Activated CD4-positive, alpha-beta T cell treated with anti-CD3 and anti-CD28 coated beads for 24 hours (primary cell): ENCODE measurements at places on chromosomes 12 and 14.

DNA sequence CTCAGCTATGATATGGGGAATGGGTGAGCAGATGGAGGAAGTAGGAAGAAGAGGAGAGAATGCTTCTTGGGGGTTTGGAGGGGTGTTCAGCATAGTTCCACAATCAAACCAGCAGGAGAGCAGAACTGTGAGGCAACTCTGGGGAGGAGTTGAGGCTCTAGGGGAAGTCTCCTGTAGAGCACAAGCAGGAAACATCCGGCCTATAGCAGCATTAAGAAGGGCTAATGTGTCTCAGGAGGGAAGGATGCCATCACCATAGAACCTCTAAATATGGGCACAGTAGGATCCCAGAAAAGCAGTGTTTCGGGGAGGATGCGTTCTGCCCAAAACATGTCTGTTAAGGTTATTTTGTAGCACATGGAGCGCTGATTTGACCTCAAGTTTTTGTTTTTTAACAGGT, 8.4 kb upstream of the SALL2 start:
- no peak for DNase-seq

DNA sequence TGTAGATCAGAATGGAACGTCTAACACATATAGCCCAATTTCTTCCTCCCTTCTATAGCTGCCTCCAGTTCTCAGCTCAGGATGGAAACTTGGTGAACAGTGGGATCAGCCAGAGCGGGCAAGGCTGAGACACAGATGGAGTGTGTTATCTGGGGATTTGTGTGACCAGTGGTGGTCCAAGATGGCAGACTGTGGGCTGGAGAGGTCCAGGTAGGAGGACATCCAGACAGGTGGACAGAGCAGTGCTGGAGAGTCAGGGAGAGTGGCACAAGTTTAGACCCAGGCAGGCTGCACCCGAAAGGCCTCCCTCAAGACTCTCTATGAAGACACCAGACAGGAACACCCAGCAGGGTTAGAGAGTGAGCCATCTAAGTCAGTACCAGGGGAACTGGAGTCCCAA, 116.1 kb upstream of the CPSF6 start:
- no peak for DNase-seq

DNA sequence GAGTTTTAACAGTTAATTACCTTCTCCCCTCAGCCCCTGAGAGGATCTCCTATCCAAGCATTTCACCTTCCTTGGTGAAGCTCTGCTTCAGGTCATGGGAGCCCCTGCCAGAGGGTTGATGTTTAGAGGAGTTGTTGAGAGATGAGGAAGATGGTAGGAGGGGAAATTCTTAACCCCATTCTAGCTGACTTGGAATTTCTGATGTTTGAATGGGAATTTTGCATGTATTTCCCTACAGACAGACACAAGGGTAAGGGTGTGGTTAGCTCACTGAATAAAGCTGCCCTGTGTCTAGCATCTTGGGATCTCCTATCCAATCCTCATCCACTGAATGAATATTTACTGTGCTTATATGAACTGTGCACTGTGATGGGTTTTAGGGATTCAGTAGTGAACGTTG, 7.1 kb upstream of the BHLHE41 start:
- no peak for DNase-seq

DNA sequence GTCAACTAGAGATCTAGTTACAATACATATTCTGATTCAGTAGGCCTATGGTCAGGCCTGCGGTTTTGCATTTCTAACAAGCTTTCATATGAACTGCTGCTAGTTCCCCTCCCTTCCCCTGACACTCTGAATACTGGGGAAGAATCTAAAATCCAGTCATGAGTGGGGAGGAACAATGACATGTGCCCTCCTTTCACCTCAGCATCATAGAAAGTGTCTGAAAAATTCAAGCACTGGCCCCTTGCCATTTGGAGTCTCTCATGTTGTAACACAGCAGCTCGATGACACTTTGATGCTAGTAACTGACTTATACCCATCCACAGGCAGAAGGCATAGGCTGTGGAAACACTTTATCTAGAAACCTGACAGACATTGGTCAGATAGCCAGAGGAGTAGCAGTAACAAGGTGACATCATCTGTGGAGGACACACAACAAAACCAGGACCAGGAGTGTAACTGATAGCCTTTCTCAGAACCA, 161.9 kb upstream of the RASSF8 start:
- DNase-seq, result no peak

GRCh38 chr14:40058901-40059897, 627.0 kb upstream of the FBXO33 start:
- no peak for DNase-seq

GRCh38 chr14:90828642-90829487, 12.6 kb upstream of the TTC7B start:
- DNase-seq, result no peak

DNA sequence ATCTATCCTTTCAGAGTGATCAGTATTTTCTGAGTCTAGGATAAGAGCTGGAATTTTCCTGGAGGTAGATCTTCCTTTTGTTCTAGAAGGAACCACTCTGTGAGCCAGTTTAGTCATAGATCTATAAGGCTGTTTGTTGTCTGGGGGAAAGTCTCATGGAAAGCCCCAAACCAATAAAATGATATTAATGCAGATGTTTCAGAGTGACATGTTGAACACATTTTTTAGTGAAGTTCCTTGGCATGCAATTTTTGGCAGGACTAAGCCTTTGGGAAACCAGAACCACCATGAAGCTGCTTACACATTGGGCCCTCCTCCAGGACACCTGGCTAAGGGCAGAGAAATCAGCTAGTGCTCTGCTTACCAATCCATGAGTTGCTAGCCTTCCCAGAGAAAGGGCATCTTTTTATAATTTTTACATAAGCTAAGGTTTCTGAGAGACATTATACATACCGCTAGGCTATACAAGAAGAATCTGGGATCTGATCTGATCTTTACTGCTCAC, 101.5 kb upstream of the PCED1B start:
- no peak for DNase-seq

GRCh38 chr14:99122521-99123125, 149.4 kb downstream of the BCL11B start:
- no peak for DNase-seq

DNA sequence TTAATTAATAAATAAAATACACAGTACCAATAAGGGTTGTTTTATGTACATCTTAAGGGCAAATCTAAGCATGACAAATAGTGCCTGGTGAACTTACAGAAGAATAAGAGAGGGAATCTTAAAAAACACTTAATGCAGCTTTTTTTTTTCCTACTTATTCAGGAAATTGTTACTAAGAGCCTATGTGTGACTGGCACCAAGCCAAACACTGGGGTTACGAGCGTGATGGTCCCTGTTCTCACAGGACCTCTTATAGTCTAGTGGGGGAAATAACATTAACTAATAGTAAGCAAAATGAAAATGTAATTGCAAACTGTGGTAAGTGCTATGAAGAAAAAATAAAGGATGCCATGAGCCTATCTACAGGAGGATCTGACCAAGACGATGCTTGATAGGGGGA, 53.6 kb downstream of the RTN1 start:
- DNase-seq, result no peak

DNA sequence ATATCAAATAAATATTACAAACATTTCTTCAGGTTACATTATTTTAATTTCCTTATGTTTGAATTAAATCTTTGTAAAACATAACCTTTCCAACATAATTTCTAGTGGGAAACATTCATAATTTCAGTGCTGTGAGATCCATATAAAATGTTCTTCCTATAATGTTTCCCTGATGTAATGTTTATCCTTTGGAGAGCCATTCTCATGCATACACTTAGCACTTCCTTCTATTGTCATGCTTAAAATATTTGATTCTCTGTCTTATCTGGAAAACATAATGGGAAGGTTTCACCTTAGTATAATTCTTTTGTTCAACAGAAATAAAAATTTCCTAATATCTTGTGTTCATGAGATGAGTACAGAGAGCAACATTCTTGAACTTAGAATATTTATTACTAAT, 472.5 kb downstream of the ADAMTS20 start:
- no peak for DNase-seq

DNA sequence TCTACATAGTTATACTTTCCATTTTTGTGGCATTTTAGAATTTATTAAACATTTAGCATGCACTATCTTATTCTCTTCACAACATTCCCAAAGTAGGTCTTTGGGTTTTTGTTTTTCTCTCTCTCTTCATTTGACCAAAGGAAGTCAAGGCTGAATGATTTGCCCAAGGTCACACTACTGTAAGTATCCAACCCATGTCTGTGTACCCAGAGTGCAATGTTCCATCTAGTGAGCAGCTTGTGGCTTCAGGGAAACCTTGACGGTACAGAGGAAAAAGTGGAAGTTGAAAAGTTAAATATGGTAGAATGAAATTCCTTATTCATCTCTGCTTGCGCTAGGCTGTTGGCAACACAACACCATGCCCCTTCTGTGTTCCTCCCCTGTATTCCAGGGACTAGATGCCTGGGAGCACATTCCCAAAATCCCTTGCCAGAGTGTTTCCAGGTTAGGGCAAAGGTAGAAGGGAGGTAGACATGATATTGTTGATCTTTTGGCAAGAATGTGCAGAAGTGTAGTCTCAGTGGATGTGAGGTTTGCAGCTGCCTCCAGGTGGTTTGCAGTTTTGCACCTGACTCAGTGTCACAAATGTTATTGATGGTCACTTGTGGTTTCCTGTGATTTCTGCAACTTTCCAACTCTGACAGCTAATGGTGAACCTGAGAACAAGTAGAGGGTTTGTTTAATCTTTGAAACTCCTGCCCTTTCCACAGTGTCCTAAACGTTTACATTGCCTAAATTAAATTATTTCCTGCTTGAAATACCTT, 196.7 kb downstream of the RMST start:
- no peak for DNase-seq

- DNase-seq, result no peak
Observed at GRCh38 chr14:61563880-61564617, 131.3 kb upstream of the HIF1A start.

GRCh38 chr12:105980085-105980484, 158.7 kb downstream of the NUAK1 start:
- no peak for DNase-seq

GRCh38 chr14:94126419-94126677, 3.1 kb downstream of the IFI27L2 start:
- DNase-seq, result no peak

DNA sequence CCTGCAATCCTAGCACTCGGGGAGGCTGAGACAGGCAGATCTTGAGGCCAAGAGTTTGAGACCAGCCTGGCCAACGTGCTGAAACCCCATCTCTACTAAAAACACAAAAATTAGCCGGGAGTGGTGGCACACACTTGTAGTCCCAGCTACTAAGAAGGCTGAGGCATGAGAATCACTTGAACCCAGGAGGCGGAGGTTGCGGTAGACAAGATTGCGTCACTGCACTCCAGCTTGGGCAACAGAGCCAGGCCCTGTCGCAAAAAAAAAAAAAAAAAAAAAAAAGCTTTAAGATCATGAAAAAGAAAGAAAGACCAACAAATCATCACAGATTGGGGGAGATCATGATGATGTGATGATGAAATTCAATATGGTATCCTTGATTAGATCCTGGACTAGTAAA, 30.6 kb downstream of the WDR89 start:
- no peak for DNase-seq

GRCh38 chr14:65828396-65828795, 415.9 kb downstream of the FUT8 start:
- DNase-seq, result no peak

GRCh38 chr14:93959239-93960107, 16.9 kb downstream of the ASB2 start:
- peak; percentile 84 for DNase-seq

GRCh38 chr14:45587142-45587541, 334.1 kb upstream of the MIS18BP1 start:
- DNase-seq, result no peak

DNA sequence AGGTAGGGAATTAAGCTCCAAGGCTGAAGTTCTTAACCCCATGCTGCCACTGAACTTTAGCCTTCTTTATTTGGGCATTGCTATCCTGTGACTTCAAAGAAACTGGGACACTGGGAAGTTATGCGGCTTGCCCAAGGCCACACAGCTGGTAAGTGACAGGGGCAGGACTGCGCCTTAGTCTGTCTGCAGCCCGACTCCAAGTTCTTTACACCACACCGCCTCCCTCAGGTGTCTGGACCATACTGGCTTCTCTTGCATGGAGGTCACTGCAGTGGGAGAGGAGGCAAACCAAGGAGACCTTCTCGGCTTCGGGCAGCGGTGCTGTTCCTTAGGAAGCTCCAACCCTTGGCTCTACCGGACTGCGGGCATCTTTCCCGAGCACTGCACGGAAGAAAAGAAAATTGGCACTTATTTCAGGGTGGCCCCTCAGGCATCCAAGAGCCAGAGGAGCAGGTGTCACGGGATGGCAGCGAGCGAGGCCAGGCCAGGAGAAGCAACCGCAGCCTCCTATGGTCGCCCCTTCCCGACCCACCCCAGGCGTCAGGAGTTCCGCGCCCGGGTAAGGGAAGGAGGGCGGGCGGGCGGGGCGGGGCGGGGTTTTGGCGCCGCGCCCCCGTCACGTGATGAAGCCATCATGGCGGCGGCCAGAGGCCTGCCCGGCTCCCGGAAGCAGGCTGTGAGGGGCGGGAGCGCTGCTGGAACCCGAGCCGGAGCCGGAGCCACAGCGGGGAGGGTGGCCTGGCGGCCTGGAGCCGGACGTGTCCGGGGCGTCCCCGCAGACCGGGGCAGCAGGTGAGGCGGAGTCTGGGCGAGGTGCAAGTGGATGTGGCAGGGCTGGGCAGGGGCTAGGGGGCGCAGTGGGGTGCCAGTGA, 16.4 kb upstream of the ESPL1 start:
- peak; percentile 43 for DNase-seq

GRCh38 chr14:65949711-65950516, 536.3 kb upstream of the CCDC196 start:
- DNase-seq, result peak; percentile 13

GRCh38 chr12:42957561-42958290, 368.2 kb upstream of the PRICKLE1 start:
- no peak for DNase-seq

DNA sequence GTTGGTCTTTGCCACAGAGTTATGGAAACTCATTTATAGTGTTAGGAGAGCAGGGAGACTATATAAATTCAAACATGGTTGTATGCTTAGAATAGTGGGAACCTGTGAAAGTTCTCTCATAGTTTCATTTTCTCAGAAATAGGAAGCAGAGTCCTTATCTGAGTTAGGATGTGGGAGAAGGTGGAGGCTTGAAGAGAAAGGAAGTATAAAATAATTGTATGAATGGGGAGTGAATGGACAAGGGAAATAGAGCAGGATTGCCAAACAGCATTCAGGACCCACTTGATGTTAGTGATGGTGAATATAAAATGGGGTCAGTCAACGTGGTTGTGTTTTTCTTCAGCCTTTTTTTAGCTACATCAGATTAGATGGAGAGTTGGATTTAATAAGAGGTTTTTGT, 34.0 kb upstream of the TPH2 start:
- DNase-seq, result no peak

DNA sequence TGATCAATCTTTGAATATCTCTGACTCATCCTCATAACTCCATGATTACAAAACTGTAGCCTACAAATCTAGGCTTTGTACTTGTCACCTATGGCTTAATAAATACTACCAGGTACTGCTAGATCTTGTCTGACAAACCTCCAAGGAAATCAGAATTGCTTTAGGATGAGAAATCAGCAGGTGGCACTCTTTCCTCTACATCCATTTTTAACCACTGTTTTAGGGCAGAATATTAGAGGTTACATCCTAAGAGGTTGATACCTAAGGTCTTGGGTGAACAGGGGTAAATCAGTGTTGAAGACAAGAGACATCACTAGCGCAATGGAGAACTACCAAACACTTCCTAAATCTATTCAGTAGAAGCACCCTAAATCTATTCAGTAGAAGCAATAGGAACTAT, 63.1 kb upstream of the SOX5 start:
- DNase-seq, result no peak

GRCh38 chr14:99036611-99037293, 235.2 kb downstream of the BCL11B start:
- DNase-seq, result no peak
